ENCODE measurements at places on chromosomes 7 and 10. TPM values are rescaled to one million over a fixed set of nuclear protein-coding genes. Genes with fewer than 3 reads are reported as not detected.

RBM20 gene
- 0.72 TPM for total RNA-seq

C7orf57 gene
- total RNA-seq = not detected

CASD1 gene
- total RNA-seq = 21.8 TPM

DNA sequence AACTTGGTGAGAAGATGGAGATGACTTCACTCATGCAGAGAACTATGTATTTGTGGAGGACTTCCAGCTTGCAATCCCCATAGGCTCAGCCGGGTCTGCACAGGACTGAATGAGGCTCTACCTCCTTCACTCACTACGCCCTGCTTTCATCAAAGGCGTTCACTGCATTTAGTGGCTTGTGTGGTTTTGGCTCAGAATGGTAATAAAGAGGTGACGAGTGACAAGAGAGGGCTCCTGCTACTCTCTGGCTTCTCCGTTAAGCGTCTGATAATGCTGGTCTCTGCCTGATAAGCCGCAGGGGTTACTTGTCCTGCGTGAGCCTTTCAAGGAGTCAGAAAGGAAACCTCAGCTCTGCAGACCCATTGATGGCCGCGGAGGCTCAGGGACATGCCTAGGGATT is 343.4 kb downstream of the PRPF18 start:
- DNase-seq = no peak
- H3K27ac ChIP-seq = no peak overlapping the region
- no peaks in the 10 kb centered on the region for H3K36me3 ChIP-seq

DNA sequence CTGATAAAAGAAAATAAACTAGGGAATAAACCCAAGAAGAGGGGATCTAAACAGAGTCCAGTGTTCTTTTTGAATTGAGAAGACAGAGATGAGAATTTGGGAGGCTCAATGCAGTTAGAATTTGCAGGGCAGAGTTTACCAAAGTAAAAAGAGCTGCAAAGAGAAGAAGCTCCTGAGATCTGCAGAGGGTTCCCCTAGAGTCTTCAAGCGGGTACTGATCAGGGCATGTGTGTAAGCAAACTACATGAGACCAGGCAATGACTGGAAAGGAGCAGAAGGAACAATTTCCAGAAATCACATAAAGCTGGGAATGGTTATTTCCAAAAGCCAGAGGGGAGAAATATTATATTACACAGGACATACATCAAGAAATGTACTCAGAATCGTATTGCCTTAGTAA is 58.1 kb upstream of the TES start:
- H3K4me1 ChIP-seq = no peaks in the 10 kb centered on the region
- H3K27me3 ChIP-seq = peaks cover 8% of the 10 kb centered on the region
- DNase-seq = no peak
- no peak overlapping the region for H3K27ac ChIP-seq
- H3K36me3 ChIP-seq = no peaks in the 10 kb centered on the region

GRCh38 chr7:68147614-68148238 is 1151.1 kb downstream of the TYW1 start:
- no peak for DNase-seq
- no peaks in the 10 kb centered on the region for H3K4me1 ChIP-seq
- no peaks in the 10 kb centered on the region for H3K36me3 ChIP-seq
- no peak overlapping the region for H3K27ac ChIP-seq

DNA sequence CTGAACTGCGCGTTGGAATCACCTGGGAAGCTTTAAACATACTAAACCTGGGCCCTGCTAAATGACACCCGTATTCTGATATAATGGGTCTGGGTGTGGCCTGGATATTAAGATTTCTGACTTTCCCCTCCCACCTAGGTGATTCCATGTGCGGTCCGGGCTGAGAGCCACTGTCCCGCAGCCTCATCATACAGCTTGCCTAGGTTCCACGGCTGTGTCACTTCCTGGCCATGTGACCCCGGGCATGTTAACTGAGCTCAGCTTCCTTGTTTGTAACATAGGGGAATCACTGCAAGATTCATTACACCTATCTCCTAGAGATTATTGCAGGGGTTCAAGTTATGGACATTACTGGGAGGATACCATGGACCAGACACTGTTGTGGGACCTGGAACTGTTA is 472.7 kb upstream of the GALNT17 start:
- no peak for DNase-seq
- H3K27ac ChIP-seq = no peak overlapping the region
- no peaks in the 10 kb centered on the region for H3K27me3 ChIP-seq
- H3K36me3 ChIP-seq = no peaks in the 10 kb centered on the region
- H3K4me3 ChIP-seq = no peak overlapping the region

GRCh38 chr10:61950449-61951143 is 49.1 kb downstream of the ARID5B start:
- H3K4me1 ChIP-seq = no peaks in the 10 kb centered on the region
- H3K36me3 ChIP-seq = peaks cover 63% of the 10 kb centered on the region
- H3K27me3 ChIP-seq = no peaks in the 10 kb centered on the region
- H3K27ac ChIP-seq = no peak overlapping the region

GRCh38 chr10:20908391-20908790 is 11.3 kb upstream of the NEBL start:
- H3K27me3 ChIP-seq = no peaks in the 10 kb centered on the region
- no peak for DNase-seq
- H3K36me3 ChIP-seq = no peaks in the 10 kb centered on the region
- no peak overlapping the region for H3K4me3 ChIP-seq
- H3K4me1 ChIP-seq = no peaks in the 10 kb centered on the region
- H3K27ac ChIP-seq = no peak overlapping the region

GRCh38 chr10:88194041-88194887 is 330.8 kb downstream of the PTEN start:
- peak; percentile 54 for DNase-seq
- peaks cover 19% of the 10 kb centered on the region for H3K4me1 ChIP-seq
- H3K27me3 ChIP-seq = no peaks in the 10 kb centered on the region
- peak overlapping the region; percentile 28 for H3K4me3 ChIP-seq
- H3K27ac ChIP-seq = no peak overlapping the region

GRCh38 chr7:64687249-64687648 is 21.3 kb downstream of the ZNF107 start:
- peaks cover 86% of the 10 kb centered on the region for H3K36me3 ChIP-seq
- no peaks in the 10 kb centered on the region for H3K4me1 ChIP-seq
- DNase-seq = no peak
- no peak overlapping the region for H3K27ac ChIP-seq
- no peaks in the 10 kb centered on the region for H3K27me3 ChIP-seq
